ENCODE measurements at places on chromosomes 7 and 10.

DNA sequence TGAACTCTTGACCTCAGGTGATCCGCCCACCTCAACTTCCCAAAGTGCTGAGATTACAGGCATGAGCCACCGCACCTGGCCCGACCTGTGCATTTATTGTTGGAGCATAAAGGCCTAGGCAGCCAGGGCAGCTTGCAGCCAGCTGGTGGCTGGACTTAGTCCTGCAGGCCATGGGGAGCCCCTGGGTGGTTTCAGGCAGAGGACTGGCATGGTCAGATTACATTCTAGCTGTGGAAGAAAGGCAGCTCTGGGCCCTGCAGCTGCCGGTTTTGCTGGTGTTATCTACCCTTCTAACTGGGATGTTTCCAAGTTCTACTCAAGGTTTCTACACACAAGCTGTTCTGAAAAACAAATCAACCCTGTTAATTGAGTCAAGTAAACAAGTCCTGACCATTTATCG lies 22.7 kb upstream of the MKRN1 start:
- DNase-seq = no peak

GRCh38 chr7:10022480-10022879 lies 951.2 kb upstream of the PHF14 start:
- DNase-seq = no peak

GRCh38 chr7:151313857-151314256 lies 27.8 kb upstream of the NUB1 start:
- DNase-seq = no peak

DNA sequence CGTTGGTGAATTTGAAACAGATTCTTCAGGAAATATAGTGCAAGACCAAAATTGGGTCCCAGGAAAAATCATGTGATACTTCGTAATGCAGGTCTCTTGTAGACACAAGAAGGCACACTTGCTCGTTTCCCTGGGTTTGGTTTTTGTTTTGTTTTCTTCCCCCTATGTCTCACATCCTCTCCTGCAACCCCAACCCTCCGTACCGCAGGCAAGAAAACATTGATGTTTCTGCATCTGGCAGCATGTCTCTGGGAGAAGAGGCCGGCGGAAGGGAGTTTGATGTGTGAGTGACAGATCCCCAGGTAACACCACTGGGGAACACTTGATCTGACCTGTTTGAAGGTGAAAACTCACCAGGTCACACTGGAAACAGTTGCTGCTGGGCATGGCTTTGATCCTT lies 718.5 kb downstream of the AUTS2 start:
- DNase-seq = no peak

- DNase-seq = no peak
Measured at GRCh38 chr7:139630643-139631519, 107.4 kb downstream of the CLEC2L start.

- no peak for DNase-seq
Measured at GRCh38 chr10:47401874-47402640, 18.0 kb upstream of the ZNF488 start.

DNA sequence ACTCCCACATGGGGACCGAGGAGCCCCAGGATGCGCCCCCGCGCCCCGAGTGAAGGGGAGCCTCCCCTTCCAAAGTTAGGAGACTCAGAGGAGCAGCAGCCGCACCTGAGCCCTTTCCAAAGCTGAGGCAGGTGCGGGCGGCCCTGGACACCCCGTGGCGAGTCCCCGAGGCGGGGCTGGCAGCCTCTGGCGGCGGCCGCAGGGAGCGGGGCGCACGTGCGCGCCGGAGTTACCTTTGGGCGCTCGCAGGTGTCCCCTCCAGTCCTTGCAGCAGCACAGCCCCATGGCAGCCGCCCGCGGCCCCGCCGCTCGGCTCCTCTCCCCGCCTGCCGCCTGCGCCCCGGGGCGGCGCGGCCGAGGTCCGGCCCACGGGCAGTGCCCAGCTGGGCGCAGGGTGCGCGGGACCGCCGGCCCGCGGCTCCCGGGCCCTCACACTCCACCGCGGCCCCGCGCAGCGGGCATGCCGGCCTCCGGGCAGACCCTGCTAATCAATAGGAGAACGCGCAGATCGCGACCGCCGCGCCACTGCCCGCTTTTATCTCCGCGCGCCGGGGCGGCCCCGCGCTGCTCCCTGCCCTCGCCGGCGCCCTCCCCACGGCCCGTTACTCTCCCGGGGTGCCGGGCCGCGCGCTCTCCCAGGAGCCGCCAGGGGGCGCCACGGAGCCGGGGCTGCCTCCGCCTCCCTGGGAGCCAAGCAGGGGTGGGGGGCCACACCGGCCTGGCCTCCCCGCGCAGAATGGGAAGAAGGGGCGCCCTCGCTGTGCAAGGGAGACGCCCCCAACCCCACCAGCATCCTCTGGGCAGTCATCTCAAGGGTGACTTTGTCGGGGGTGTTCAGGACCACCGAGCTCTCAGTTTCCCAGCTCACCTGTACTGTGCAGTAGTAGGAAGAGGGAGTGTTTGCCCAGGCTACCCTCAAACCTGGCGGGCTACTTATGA lies 80.8 kb downstream of the ARHGAP22 start:
- DNase-seq = no peak

GRCh38 chr7:29565982-29566746 lies 2.5 kb downstream of the PRR15 start:
- no peak for DNase-seq

DNA sequence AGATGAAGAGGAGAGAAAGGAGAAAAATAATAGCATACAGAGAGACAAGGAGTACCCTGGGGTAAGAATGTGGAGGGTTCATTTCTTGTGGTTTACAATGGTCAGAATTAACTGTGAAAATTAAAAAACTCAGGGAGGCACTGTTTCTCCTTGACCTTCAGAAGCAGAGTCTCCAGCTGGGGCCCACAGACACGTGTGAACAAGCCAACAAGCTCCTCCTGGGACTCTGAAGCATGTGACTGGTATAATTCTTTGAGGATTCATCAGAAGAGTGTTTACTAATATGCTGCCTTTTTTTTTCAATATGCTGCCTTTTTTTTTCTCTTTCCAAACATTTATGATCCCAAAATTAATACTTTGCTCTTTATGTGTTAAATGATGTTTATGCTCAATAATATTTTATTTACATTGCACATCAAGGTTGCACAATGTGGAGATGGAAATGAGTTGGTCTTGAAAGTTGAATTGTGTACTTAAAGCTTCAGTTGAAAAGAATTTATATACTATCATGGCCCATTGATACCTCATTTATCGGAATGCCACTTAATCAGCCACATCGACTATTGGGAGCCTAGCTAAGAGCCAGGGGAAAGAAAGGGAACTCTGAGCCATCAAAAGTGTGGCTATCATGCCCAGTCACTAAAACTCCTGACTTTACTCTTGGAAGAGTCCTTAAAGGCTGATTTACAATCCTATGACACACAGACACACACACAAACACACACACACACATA lies 134.7 kb upstream of the RHOBTB1 start:
- DNase-seq = no peak

DNA sequence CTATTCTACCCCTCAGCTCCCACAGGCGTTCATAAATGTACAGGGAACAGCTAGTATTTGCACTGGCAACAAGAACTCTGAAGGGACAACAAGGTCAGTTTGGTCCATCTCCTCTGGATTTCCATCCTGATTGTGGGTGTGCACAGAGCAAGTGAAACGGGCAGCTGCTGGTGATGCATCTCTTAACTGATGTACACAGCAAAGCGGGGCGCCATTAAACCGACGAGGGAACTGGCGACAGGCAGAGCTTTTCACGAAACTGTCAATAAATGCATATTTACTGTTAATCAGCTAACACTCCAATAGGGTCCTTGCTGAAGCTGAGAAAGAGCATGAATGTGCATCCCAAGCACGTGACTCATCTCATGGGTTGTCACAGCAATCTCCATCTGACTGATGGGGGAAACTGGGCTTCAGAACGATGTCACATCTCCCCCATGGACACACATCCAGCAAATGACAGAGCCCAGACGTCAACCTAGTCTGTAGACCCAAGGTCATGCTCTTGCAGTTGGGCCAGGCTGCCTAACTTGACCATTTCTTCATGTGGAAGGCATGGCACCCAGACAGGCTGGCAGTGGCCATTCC lies 54.2 kb downstream of the FAM53B start:
- DNase-seq = no peak

DNA sequence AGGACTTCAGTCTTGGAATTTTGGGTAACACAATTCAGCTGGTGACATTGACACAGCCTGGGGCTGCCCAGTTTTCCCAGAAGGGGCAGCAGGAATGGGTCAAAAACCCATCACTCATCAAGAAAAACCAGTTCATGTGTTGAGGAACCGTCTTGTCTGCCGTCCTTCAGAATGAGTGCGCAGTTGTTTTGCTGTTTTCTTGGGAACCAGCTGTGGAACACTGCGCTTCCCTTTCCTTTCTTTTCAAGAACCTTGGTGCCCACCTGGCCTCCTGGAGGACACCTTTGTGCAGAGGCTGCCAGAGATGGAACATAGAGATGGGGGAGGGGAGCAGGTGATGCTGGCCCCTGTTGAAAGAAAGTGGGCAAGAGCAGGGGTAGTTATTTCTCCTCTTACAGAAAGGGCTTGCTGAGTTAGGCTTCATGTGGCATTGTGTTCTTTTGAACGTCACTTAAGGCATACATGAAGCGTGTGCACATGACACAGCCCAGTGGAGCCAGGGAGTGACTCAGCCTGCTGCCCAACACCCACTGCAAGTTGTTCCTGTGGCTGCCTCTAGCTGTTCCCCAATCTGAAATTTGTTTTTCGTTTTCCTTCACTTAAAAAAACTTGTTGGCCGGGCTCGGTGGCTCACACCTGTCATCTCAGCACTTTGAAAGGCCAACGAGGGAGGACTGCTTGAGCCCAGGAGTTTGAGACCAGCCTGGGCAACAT lies 87.4 kb upstream of the TNS3 start:
- no peak for DNase-seq

- DNase-seq = no peak
Measured at GRCh38 chr7:36025190-36025589, 127.9 kb upstream of the EEPD1 start.

DNA sequence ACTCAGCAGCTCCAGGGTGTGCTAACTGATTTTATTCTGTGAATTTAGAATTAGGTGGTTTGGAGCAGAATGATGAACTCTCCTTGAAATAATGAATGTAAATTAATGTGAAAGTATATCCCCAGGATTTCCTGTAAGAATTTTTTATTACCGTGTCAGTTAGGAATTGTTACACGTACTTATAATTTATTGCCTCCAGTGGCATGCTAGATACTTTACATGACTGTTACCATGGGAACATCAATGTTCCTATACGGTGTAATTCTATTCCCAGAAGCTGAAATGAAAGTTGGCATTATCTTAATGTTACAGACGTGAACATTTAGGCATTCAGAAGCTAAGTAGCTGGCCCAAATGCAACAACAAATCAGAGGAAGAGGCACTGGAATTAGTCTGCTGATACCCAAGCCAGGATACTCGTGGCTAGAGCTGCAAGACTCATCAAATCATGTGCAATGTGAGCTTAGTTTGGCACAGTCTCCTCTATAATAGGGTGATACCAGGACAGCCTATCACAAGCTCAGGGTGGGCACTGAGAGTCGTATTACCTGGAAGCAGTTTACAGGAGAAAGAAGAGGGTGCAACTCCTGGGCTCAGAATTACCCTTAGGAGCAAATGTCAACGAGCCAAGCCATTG lies 30.0 kb upstream of the PRKAR2B start:
- DNase-seq = no peak

DNA sequence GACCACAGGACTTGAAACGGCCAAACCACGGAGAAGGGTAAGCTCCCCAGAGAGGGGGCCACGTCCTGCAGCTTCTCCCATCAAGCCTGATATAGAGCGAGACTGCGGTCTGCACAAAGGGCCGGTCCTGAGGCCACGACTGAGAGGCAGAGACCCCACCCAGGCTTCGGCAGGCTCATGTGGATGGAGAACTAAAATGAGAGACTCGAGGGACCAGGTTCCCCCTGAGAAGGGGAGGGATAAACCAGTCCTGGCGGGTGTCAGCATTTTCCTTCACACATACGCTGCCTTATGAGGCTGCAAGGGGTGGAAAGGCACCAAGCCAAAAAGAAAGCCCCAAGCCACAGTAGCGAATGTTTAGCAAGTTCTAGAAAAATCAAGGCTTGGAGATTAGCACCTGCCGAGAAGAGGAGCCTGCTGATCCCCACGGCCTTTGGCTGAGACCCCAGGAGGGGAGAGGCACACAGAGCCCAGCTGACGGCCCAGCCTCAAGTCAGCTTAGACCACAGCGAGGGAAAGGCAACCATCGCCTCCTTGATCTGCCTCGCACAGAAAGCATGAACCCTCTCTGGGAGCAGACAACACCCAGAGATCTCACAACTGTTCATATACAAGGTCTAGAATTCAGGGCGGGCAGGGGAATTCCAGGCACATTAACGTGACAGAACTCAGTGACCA lies 92.6 kb upstream of the RNF32 start:
- DNase-seq = no peak

DNA sequence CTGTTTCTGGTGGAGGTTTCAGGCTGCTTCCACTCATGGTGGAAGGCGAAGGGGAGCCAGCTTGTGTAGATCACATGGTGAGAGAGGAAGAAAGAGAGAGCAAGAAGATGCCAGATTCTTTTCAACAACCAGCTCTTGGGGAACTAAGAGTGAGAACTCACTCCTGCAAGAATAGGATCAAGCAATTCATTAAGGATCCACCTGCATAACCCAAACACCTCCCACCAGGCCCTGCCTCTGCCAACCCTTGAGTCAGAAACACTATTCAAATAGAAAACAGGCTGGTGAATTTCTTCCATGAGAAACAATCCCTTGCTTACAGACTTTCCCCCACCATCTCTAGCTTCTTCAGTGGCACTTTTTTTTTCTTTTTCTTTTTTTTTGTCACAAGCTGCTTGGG lies 317.2 kb downstream of the GPR158 start:
- DNase-seq = no peak

DNA sequence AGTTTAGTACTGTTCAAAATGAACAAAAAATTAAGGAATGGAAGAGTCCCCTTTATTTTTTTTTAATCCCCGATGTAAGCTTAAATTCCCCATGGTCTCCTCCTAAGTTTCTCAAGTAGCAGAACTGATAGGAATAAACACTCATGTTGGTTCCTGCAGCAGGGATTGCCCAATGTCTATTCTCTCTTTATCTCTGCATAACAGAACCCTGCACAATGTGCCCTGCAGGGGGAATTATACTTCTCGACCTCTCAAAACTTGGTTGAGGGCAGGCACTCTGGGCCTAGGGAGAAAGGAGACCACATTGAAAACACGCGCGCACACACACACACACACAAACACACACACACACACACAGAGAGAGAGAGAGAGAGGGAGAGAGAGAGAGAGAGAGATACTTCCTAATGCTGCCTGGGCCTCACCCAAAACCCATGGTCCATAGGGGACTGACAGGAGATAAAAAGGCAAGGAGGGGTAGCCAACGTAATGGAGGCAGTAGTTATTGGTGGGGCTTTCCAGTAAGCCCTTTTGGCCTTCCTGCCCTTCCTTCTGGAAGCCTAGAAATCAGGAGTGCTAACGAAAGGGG lies 22.7 kb downstream of the JAZF1 start:
- no peak for DNase-seq

GRCh38 chr7:20647908-20648776 lies 32.7 kb downstream of the ABCB5 start:
- DNase-seq = no peak

Data from activated naive CD4-positive, alpha-beta T cell (primary cell).